Skeletal muscle cell (primary cell): ENCODE measurements at places on chromosomes 1 and 21.

DNA sequence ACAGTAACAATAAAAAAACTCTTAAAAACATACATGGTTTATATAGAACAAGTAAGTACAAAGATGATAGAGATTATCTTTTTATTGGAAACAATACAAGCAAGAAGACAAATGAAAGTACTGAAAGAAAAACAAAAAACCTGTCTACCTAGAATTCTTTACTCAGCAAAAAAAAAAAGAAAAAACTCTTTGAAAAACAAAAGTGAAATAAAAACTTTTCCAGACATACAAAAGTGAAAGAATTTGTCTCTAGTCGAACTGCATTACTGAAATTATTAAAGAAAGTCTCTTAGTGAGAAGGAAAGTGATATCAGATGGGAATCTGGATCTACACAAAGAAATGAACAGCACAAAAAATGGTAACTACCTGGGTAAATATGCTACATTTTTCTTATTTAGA is 2.7 kb upstream of the HMCN1 start:
- DNase-seq: no peak

- DNase-seq: no peak
Measured at GRCh38 chr1:110340207-110340468, 961 bp downstream of the RBM15 start.

GRCh38 chr1:223209293-223209898 is 66.3 kb upstream of the TLR5 start:
- DNase-seq: no peak

DNA sequence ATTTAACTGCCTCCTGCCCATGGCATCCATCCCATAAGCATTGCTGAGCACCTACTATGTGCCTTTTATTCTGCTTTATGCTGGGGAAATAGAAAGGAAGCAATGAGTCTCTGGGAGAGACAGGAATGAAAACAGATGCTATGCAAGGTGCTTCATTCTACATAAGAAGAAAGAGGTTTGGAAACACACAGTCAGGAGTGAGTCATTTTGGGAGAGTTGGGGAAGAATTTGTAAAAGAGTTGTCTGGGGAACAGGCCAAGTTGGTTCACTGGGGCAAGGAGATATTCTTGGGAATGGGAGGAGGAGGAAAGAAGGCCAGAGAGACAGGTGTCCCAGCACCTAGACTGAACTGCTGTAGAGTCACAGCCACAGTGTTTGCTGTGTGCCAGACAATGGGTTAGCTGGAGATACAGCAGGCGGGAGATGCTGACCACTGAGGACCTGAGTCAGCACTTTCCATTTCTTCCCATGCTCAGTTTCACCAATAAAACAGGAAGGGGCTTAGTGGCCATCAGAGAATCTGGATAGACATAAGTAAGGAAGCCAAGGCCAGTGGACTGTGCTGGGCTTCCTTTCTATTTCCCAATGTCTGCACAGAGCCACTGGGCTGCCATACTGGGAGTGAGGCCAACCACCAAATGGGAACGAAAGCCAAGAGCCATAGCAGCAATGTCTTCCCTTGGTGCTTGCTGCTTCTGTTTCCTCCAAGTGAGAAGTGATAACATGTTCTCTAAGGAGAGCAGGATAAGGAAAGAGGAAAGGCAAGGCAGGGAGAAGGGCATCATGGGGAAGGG is 187.7 kb upstream of the USP24 start:
- no peak for DNase-seq

DNA sequence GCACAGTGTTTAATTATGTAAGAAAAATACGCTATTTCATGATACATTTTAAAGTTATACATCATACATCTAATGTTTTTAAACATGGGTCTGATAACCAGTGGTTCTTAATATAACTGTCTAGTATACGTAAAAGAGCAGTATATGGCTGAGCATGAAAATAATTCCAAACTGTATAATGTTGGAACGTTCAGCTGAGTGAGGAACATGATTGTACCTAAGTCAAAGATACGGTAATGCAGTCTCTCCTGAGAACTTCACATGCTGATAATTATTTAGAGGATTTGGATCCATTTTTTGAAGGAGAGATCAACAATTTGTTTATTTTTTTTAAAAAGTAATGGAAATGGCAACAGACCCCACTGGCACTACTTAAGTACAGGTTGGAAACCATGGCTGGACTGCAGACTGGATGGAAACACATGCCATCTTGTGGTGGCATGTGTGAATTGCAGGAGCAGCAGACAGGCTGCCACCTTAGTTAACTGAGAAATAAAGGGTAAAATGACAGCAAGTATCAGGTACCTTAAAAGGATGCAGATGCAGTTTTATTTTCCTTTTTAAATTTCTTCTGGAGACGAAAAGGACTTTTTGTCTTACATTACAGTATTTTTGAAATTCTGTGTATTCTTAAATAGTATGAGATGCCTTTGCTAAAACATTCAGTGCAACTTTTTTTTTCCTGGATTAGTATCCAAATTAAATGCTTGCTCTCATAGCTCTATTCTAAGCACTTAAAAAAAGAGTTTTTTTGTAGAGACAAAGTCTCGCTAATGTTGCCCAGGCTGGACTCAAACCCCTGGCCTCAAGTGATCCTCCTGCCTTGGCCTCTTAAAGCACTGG is 73.8 kb downstream of the MTR start:
- DNase-seq: peak; percentile 19

- DNase-seq: no peak
Measured at GRCh38 chr1:19062258-19063029, 106.0 kb upstream of the IFFO2 start.

- peak; percentile 80 for DNase-seq
Measured at GRCh38 chr1:54253480-54253879, 53.5 kb downstream of the MRPL37 start.

DNA sequence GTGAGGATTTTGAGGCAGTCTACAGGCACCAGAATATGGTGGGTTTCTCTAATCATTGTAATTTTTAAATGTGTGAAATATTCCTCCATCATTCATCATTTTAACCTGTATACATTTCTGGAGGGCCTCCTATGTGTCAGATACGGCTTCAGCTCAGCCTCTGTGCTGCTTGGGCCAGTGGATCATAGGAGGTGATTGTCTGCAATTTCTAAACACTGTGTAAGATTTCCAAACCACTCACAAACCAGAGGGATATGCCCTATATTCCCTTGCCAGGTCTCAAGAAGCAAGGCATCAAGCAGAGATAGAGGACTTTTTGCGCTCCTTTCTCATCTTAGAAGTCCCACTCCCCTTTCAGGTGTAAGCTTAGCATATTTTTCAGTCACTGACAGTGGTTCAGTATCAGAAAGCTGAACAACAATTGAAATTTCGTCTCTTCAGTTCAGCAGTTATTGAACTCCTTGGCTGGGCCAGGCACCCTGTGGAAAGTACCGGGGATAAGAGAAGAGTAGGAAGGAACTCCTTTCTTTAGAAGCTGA is 190.9 kb downstream of the NFIA start:
- no peak for DNase-seq

- no peak for DNase-seq
Measured at GRCh38 chr21:45990741-45991605, 9.4 kb downstream of the COL6A1 start.

DNA sequence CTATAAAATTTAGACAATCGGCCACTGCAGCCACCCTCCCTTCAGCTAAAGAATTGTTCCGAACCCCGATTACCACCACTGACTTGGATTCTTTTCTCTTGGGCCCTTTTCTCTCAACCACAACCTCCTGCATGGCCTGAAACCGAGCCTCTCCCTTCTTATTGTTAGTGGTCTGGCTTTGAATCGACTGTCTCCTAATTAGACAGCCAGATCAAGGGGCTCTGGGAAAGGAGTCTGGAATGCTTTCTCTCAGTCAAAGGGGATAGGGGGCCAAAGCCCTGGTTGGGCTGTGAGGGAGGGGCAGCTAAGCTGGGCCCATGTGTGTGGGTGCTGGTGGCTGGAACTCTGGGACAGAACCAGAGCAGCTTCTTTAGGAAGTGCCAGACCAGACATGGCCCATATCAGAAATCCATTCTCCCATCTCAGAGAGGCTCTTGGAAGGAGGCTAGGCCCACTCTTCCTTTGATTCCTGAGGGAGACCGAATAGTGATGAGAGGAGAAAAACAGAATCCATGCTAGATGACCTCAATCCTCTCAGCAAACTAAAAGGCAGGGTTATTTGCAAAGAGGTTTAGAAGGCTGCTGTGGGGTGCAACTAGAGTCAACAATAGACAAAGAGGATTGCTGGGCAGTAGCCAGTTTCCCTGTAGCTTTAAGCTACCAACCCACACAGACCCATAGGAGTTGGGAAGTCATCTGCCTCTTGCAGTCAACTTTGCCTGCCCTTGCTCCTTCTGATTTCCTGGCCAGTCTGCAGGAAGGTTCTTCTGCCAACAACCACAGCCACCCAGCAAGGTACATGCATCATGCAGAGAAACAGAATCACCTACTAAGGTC is 117.6 kb downstream of the AK5 start:
- no peak for DNase-seq

DNA sequence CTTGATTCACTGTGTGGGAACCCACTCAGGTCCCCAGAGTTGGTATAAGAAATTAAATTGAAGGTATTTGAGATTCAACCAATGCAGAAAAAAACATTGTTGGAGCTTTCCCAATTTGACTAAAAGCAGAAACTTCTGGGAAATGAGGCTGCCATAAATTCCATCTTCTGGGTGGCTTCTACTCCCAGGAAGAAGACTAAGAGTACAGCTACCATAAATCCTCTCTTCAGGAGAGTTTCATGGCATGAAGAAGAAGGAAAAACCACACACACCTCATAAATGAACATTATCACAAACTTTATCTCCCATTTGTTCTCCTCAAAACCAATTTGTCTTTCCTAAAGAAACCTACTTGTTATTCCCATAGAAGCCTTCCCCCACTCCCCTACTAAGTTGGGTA is 283.9 kb downstream of the DPYD start:
- DNase-seq: no peak

- DNase-seq: no peak
Measured at GRCh38 chr1:119136401-119136800, 4.1 kb downstream of the WARS2 start.

GRCh38 chr1:76147917-76148316 is 73.4 kb downstream of the ST6GALNAC3 start:
- DNase-seq: no peak

- DNase-seq: no peak
Measured at GRCh38 chr21:45248301-45248892, 39.3 kb downstream of the POFUT2 start.

GRCh38 chr1:206663832-206664652 is 20.7 kb upstream of the MAPKAPK2 start:
- no peak for DNase-seq

DNA sequence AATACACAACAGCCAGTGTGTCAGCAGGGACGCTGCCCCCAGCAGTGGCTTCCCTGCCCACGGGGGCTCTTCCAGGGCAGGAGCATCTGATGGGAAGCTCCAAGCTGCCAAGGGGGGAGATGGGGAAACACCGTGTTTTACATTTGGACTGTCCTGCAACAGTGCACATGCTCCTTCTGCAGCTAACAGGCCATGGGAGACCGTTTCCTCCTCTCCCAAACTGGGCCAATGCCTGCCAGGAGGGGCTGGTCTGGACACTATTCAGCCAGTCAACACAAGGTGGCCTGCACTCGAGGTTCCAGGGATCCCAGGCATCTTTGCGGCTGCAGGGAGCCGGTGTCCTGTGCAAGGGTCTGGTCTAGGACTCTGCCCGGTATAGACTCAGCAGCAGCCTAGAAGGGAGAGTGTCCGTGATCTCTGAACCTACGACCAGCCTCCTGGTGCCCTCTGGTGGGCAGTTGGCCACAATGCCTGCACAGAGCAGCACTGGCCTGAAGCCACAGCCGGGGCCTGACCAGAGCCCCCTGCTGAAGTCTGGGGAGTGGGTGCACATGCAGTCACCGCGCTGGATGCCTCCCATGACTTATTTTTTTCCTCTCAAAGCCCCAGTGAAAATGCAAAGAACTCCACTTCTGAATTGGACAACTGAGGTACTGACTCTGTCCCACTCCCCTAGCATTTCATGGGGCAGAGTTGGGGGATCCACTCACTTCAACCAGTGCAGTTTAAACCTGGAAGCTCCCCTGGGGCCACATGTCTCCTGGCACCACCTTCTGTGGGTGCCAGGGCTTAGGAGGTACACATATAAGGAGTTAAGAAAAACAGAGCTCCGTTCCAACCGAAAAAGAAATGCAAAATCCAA is 33.3 kb downstream of the RCC2 start:
- peak; percentile 7 for DNase-seq

DNA sequence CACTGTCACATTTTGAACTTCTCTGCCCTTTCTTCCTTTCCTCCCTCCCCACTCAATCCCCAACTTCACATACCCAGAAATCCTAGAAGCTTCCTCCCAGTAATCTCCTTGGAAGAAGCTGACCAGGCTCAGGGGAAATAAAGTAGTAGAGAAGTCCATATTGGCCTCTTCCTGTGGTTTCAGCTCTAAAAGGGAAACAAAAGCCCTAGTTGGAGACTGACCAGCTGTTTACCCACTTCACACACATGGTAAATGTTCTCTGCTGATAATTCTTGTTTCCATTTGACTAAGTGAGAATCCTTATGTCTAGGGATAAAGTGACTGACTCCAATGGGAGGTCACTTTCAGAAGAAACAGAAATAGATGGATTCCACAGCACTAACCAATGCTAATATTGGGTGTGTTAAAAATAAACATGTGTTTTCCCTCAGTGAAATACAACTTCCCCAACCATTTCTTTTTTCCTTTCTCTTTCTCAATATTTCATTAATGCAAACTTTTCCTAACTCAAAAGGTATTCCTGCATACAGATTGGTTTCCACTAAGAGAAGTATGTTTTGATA is 178.9 kb upstream of the DPT start:
- no peak for DNase-seq

DNA sequence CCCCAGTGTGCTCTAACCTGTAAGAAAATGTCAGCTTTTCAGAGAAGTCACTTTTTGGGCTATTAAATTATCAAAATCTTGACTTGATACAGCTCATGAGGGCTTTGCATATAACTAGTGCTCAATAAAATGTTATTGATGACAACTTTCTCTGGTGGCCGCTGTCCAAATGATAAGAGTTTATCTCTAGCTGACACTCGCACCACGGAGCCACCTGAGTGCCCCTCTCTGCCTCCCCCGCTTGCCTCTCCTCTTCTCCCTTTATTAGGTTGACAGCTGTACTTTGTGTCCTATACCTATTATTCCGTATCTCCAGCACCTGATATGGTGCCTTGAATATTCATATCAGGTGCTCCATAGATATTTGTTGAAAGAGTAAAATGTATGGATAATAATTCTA is 82.8 kb downstream of the PHTF1 start:
- no peak for DNase-seq
